ENCODE measurements at places on chromosomes 5 and 9. TPM values are rescaled to one million over a fixed set of nuclear protein-coding genes. Genes with fewer than 3 reads are reported as not detected.

Gene LCN6
- not detected for polyA plus RNA-seq

Gene IFNA21
- polyA plus RNA-seq: not detected

Gene ENHO
- polyA plus RNA-seq: 60.4 TPM

Gene TMEM252
- not detected for polyA plus RNA-seq

Gene BTNL3
- polyA plus RNA-seq: not detected

Gene CSF2
- polyA plus RNA-seq: not detected

Gene CDH9
- 1.0 TPM for polyA plus RNA-seq

Gene FAM169A
- 12.6 TPM for polyA plus RNA-seq
